ENCODE measurements at places on chromosomes 3 and 15. TPM values are rescaled to one million over a fixed set of nuclear protein-coding genes. Genes with fewer than 3 reads are reported as not detected.

- DNase-seq, result peak; percentile 63
- H3K4me1 ChIP-seq, result no peaks in the 10 kb centered on the region
- H3K36me3 ChIP-seq, result no peaks in the 10 kb centered on the region
- H3K27ac ChIP-seq, result no peak overlapping the region
- no peaks in the 10 kb centered on the region for H3K27me3 ChIP-seq
Observed at GRCh38 chr3:194573680-194574437, 59.4 kb downstream of the TMEM44 start.

- H3K36me3 ChIP-seq, result no peaks in the 10 kb centered on the region
- H3K27me3 ChIP-seq, result peaks cover 7% of the 10 kb centered on the region
- H3K27ac ChIP-seq, result no peak overlapping the region
- peaks cover 29% of the 10 kb centered on the region for H3K4me1 ChIP-seq
Observed at GRCh38 chr15:88896333-88897033, 1.1 kb upstream of the HAPLN3 start.

GRCh38 chr15:55834331-55834730, 91.4 kb upstream of the PRTG start:
- peaks cover 3% of the 10 kb centered on the region for H3K4me1 ChIP-seq
- H3K4me3 ChIP-seq, result no peak overlapping the region
- H3K36me3 ChIP-seq, result no peaks in the 10 kb centered on the region
- no peak overlapping the region for H3K27ac ChIP-seq

DNA sequence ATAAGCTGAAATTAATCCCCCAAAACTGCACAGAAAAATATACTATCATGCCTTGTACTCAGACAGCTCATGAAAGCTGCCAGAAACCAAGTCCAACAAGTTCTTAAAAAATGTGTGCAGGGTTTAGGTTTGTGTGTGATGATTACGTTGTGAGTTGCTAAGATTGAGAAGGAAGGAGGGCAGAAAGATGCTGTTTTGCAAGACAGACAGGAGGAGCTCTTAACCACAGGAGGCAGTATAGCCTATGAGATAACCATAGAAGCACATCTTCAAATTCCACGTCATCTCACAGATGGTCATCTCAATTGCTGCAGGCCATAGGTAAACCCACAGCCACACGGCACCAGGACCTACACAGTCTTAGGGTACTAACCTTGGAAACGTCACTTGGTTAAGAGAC, 191.9 kb downstream of the STT3B start:
- no peak overlapping the region for H3K4me3 ChIP-seq
- H3K4me1 ChIP-seq, result no peaks in the 10 kb centered on the region
- H3K27ac ChIP-seq, result no peak overlapping the region
- no peak for DNase-seq
- no peaks in the 10 kb centered on the region for H3K27me3 ChIP-seq
- H3K36me3 ChIP-seq, result no peaks in the 10 kb centered on the region

- no peaks in the 10 kb centered on the region for H3K27me3 ChIP-seq
- H3K36me3 ChIP-seq, result no peaks in the 10 kb centered on the region
- no peak overlapping the region for H3K4me3 ChIP-seq
- H3K27ac ChIP-seq, result peak overlapping the region; percentile 92
Observed at GRCh38 chr3:98563661-98564281, 29.6 kb downstream of the CPOX start.

SLC28A1 gene
- not detected for total RNA-seq
